ENCODE measurements at places on chromosomes 3 and 15.

GRCh38 chr15:67678993-67679392 lies 136.5 kb downstream of the MAP2K5 start:
- DNase-seq = no peak

DNA sequence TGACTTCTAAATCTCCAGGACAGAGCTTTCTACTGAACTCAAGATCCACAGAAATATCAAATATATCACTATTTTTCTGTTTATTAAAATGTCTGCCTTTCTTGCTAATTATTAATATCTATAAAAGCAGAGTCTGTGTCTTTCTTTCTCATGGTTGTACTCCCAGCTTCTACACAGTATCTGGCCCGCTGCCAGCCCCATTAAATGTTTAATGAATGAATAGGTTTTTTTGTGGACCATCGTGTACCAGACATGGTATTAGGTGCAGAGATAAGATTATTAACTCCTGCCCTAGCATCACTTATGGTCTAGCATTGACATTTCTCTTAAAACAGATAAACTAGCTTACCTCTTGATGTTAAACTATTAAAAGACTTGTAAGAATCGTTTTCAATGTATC lies 111.4 kb upstream of the RBMS3 start:
- no peak for DNase-seq

DNA sequence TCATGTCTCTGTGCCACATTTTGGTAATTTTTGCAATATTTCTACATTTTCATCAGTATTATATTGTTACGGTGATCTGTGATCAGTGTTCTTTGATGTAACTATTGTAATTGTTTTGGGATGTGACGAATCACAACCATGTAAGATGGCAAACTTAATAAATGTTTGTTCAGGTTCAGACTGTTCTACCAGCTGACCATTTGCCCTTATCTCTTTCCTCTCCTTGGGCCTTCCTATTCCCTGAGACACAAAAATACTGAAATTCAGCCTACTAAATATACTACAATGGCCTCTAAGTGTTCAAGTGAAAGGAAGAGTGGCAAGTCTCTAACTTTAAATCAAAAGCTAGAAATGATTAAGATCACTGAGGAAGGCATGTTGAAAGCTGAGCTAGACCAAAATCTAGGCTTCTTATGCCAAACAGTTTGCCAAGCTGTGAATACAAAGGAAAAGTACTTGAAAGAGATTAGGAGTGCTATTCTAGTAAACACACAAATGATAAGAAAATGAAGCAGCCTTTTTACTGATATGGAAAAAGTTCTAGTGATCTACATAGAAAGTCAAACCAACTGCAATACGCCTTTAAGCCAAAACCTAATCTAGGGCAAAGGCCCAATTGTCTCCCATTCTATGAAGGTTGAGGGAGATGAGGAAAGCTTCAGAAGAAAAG lies 952.8 kb downstream of the ROBO1 start:
- no peak for DNase-seq

- DNase-seq = no peak
These were observed 219.7 kb upstream of the SGO1 start for GRCh38 chr3:20405744-20406143.

DNA sequence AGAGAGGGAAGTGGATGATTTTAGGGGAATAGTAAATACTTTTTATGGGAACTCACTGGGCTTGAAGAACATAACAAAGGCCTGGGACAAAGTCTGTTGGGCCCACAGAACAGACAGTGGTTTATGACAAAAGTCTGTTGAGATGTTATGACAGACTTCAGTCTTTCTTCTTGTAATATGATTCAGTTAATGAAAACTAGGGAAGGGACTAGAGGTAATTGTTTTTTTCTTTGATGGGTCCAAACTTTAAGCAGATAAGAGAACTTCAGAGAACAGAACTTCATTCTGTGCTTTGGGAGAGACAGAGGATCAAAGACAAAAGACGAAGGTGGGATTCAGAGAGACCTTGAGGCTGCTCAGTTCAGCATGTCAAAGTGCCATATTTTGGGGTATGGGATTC lies 9.3 kb downstream of the CRYBG3 start:
- DNase-seq = no peak

DNA sequence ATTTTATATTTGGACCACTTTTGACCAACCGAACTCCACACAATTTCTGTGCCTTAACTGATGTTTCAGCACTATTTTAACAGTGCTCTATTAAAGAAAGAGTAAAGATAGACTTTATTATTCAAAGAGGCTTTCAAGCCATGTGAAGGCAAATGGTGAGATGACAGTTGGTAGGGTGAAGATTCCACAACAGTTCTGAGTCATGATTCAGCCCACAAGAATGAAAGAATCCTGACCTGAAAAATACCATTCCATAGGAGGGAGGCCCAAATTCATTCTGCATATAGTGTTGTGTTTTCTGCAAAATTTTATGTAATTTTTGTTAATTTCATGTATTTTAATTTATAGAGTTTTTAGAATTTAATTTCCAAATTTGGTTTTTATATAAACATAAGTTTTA lies 135.6 kb upstream of the STAC start:
- DNase-seq = no peak

GRCh38 chr3:128243602-128244504 lies 90.6 kb downstream of the EEFSEC start:
- DNase-seq = no peak

DNA sequence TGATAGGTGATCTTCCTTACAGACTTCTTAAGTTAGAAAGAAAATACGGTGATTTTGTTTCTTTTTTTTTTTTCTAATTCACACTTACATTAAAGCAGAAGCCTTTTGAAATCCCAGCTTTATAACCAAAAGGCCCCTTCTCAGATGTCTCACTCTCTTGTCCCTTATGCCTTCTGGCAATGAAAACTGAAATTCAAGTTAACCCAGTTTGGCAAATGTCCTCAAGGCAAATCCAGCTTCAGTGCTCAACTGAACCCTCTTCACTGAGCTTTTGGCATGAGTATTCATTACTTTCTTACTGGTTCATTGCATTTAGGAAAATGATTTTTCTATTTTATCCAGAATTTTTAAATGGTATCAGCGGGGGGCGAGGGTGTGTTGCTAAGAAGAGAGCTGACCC lies 17.0 kb downstream of the PLCH1 start:
- no peak for DNase-seq

DNA sequence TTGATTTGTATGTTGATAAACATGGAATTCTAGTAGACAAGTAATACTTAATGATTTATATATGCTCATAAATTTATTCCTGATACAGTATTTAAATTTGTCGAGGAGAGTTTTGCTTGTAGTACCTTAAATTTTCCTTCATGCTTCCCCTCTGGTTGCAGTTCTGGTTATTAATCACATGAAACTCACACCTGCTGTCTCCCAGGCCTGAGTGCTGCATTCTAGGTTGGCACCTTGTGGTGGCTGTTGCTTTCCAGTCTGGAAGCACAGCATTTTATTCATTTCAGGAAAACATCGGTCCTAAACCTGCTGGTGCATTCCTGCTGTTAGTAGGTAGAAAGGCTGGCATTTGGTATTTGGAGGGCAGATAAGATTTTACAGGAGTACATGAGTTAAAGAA lies 44.9 kb downstream of the ATP1B3 start:
- no peak for DNase-seq

GRCh38 chr15:65887565-65887964 lies 18.3 kb downstream of the RAB11A start:
- peak; percentile 52 for DNase-seq

DNA sequence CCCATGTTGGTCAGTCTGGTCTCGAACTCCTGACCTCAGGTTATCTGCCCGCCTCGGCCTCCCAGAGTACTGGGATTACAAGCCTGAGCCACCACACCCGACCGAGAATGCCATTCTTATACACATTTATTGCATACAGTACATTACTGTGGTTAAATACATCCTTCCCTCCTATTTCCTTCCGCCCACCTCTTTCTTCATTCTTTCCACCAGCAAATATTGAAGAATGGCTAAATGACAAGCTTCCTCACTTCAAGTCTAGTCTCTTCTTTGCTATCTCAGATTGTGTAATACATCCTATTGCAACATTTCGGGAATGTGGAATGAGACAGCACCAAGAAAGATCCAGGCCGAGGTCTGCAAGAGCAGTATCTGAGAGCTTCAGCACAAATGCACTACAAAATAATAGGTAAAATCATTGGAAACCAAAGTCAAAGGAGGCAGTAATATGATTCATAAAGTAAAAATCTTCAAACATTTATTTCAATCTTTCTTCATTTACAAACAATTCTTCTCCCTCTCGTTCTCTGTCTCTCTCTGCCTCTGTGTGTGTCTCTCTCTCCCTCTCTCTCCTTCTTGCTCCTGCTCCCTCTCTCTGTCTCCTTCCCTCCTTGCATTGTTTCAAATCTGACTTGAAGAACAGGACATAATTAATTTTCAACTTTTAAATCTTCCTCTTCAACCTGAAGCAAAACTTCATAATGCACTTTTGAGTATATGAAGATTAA lies 94.7 kb upstream of the TGFBR2 start:
- no peak for DNase-seq

GRCh38 chr3:103047640-103048039 lies 612.8 kb downstream of the ZPLD1 start:
- DNase-seq = no peak

DNA sequence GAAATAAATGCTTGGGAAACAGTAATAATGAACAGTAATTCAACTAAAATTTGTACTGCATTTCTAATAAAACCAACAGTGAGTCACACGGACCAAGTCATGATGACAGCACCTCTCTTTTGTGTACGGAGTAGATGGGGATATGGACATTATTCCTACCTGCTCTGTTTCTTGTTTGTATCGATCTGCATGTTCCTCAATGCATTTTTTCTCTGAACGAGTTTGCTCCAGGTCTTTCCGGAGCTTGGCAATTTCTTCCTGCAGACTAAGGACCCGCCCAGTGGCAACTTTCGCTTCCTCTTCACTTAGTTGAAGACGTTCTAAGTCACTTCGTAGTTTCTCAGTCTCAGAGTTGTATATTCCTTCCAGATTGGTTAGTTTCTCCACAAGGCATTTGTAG lies 74.4 kb upstream of the MYO5C start:
- no peak for DNase-seq

DNA sequence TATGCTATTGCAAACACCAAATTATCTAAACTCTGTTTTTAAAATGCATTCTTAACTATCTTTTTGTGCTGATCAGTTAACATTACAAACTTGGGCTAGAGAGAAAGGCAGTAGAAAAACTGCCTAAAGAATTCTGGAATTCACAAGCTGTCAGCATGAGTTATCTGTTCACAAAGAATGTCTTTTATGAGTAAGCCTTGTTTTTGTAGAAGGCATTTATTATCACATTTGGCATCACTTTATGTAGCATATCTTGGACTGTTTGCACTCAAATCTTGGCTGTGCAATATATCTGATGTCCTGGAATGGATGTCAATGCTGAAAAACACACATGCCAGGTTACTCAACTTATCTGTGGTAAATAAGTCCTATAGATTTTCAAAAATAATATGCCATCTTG lies 15.5 kb upstream of the BCHE start:
- DNase-seq = no peak

GRCh38 chr15:78537266-78537905 lies 2.9 kb upstream of the PSMA4 start:
- DNase-seq = no peak

GRCh38 chr15:78985859-78986475 lies 41.1 kb upstream of the CTSH start:
- DNase-seq = no peak

GRCh38 chr15:77226652-77227051 lies 155.7 kb upstream of the TSPAN3 start:
- no peak for DNase-seq

GRCh38 chr3:184234224-184234623 lies 4.8 kb downstream of the VWA5B2 start:
- DNase-seq = no peak

GRCh38 chr3:62589078-62589477 lies 215.7 kb upstream of the FEZF2 start:
- no peak for DNase-seq

- no peak for DNase-seq
These were observed 23.3 kb downstream of the PDZRN3 start for GRCh38 chr3:73601481-73601880.

- DNase-seq = peak; percentile 35
These were observed 29.3 kb upstream of the SLC41A3 start for GRCh38 chr3:126113238-126113555.

DNA sequence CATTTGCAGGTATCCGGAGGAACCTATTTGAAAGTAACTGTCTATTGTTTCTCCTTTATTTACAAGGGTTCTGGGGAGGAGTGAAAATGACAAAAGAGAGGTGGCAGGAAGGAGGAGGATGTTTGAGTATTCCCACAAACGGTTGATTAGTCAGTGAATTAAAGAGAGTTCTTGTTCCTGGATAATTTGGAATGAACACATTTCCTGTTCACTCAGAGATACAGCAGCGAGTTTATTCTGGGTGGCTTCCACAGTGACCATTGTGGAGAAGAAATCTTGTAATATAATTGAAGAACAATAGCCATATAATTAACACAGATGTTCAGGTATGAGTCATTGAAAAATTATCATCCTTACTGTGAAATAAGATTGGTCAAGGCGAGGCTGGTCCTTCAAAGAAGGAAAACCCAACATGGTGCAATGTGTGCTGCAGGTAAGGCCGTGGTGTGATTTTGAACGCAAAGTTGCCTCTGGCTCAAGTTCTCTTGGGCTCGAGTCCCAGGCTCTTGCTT lies 77.3 kb downstream of the NFKBIZ start:
- DNase-seq = no peak

GRCh38 chr3:152885076-152885475 lies 50.1 kb downstream of the P2RY1 start:
- DNase-seq = no peak

DNA sequence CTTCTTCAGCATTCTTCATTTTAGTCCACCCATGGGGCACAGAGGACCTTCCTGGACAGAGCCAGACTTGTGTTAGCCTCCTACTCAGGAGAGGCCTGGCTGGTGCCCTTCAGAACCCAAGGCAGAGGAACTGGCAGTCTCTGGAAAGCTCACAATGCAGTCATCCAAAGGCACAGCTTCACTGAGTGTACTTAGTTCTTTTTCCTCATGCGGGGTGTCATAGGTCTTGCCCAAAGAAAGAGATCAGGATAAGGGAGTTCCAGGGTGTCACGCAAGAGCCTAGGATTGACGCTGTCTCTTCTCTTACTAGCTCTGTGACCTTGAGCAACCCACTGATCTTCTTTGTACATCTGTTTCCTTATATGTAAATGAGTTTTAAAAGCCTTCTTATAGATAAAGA lies 58.7 kb downstream of the CD200 start:
- DNase-seq = no peak

GRCh38 chr3:67059443-67059842 lies 61.3 kb downstream of the KBTBD8 start:
- DNase-seq = no peak

GRCh38 chr3:12707449-12707848 lies 43.5 kb upstream of the RAF1 start:
- no peak for DNase-seq

- no peak for DNase-seq
These were observed 234.2 kb upstream of the MCTP2 start for GRCh38 chr15:93997071-93997658.

DNA sequence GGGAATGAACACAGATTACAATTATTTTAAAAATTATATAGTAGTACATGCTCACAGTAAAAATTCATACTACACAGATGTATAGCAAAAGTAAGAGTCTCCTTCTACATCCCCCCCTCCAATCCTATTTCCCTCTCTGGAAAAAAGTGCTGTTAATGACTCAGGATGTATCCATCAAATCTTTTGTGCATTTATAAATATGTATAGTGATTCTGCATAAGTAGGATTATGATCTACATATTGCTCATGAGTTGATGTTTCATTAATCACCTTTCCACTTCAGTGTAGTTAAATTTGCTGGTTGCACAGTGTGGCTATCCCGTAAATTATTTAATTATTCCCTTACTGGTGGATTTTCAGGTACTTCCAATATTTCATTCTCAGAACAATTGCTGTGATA lies 25.3 kb downstream of the ARL14 start:
- DNase-seq = no peak

- no peak for DNase-seq
These were observed 445.9 kb upstream of the PROK2 start for GRCh38 chr3:72230774-72231379.

Measured in activated naive CD4-positive, alpha-beta T cell treated with anti-CD3 and anti-CD28 coated beads, Interleukin-2, amount 50 U/mL, for 72 hours (primary cell).